ENCODE measurements at places on chromosomes 7 and 10. TPM values are rescaled to one million over a fixed set of nuclear protein-coding genes. Genes with fewer than 3 reads are reported as not detected.

DNA sequence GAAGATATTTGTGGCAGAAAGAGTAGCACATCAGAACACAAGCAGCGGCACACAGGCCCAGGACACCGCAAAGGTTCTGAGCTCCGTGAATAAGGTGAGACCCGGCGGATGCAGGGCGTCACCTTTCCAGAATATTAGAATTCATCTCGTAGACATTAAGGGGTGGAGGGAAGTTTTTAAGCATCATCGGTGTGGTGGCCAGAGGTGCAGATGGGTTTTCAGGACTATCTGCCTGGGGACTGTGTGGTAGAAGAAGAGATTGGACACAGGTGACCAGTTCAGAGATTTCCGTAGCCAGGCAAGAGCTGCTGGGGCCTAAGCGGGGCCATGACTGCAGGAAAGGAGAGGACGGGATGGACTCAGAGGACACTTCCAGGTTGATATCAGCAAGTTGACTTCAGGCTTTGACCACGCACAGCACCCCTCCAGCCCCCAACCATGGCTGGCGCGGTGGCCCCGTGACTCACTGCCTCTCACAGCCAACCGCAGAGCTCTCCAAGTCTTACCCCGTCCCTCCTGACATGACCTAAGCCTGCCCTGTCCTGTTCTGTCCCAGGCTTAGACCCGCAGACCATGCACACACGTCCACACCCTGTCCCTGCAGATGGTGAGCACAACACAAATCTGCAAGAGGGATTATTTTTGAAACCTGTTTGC lies 97.2 kb downstream of the OAT start:
- DNase-seq = no peak

DNA sequence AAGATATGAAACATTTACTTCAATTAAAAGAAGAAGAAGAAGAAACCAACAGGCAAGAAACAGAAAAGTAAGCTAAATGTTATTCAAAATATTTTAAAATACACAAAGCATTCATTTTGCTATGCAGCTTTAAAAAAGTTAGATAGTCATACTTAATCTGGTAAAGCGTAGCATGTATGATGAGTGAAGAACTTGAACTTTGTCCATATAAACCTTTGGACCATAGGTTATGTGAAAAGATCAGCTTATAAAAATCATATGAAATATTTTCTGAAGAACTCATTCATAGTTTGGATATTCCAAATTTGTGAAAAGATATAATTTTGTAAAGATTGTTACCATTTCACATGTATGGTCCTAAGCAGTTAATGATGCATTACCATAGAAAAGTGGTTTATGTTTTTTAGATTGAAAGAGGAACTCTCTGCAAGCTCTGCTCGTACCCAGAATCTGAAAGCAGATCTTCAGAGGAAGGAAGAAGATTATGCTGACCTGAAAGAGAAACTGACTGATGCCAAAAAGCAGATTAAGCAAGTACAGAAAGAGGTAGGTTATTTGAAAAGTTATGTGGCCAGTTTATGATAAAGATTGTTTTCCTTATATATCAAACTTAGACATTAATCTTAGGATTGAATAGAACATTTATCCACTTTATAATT lies 37.3 kb downstream of the KIF20B start:
- no peak for DNase-seq

The ZNF394 gene
- 40.8 TPM for total RNA-seq

The LRRC18 gene
- total RNA-seq = not detected

DNA sequence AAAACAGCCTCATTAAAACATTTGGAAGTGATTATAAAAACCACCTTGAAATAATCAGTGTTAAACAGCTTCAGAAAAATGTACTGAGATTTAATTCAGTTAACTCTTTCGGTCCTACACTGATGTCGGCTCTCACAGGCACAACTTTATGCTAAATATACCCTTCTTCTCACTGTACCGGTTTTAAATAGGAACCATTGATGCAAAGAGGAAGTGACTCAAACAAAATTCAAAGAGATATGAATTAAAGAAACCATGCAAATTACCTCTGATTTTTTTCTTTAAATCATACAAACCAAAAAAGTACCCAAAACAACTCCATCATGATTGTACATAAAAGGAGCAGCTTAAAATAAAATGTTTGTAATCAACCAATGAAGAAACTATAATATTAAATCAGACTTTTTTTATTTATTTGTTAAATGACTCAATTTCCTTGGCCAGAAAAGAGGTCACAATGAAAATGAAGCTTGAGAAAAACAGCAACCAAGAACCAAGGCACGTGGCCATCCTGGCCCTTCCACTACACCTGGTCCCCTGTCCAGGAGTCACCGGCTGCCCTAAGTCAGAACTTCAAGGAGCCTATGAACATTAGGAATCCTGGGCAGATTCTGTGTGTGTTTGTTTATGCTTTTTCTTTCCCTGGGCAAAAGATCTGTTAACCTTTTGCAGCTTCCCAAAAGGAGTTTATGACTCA lies 73.0 kb upstream of the CABCOCO1 start:
- no peak for DNase-seq

DNA sequence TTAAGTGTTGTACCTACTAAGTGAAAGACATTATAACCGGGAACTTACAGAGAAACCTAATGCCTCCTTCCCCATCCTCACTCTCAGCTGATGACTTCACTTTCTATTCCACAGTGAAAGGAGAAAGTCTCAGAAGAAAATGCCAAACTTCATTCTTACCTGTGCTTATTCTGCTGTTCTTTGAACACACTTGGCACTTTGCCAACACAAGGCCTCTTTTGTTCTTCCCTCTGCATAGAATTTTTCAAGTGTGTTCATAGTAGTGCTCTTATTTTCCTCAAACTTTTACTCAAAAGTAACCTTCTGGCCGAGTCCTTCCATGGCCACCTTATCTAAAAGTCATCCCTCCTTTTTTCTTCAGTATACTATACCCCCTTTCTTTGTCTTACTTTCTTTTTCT lies 59.4 kb upstream of the ETV1 start:
- DNase-seq = no peak

DNA sequence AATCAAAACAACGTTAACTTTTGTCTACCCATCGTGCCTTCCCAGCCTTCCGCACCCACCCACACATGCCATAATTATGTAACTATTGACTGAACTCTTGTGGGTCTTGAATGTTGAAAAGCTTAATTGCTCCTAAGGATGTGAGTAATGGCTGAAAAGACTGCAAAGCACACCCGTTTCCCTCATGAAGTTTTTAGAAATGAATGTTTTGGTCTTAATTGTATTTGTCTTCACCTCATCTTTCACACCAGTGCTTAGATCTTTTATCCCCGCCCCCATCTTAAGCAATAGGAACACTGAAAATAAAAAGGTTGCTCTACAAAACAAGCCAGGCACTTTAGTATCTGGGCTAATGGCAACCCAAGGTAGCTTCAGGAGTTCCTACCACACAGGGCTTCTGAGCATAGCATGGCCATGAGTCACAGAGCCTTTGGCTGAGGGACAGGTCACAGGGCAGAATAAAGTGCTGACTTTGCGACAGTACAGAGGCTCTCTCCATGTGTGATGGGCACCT lies 690.5 kb downstream of the PARD3 start:
- no peak for DNase-seq

DNA sequence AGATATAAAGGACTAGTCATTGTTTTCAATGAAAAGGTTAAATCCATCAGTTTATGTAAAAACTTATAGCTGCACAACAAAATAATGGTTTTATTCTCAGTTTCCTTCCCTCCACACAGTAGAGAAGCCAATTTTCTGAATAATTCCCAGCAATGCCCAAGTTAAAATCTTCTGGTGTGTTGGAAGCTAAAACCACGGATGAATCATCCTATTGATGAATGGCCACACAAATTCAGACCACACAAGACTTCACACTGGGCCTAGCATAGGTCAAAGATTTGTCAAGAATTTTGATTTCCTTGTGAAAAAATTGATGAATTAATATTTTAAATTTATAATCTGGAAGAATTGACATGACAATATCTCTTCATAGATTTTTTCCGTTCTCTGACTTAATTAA lies 617.6 kb downstream of the INHBA start:
- no peak for DNase-seq

Measured in activated T-helper 1 cell treated with anti-CD3 and anti-CD28 coated beads, Interleukin-12 subunit alpha, Interleukin-12 subunit beta, Interleukin-2, Interleukin-4 antibody, amounts not matched to agents 30 ng/mL and 10 ng/mL and 1 ng/mL, durations not matched to agents 14 hours and 24 hours and 36 hours (primary cell).